ENCODE measurements at places on chromosomes 2 and 18.

DNA sequence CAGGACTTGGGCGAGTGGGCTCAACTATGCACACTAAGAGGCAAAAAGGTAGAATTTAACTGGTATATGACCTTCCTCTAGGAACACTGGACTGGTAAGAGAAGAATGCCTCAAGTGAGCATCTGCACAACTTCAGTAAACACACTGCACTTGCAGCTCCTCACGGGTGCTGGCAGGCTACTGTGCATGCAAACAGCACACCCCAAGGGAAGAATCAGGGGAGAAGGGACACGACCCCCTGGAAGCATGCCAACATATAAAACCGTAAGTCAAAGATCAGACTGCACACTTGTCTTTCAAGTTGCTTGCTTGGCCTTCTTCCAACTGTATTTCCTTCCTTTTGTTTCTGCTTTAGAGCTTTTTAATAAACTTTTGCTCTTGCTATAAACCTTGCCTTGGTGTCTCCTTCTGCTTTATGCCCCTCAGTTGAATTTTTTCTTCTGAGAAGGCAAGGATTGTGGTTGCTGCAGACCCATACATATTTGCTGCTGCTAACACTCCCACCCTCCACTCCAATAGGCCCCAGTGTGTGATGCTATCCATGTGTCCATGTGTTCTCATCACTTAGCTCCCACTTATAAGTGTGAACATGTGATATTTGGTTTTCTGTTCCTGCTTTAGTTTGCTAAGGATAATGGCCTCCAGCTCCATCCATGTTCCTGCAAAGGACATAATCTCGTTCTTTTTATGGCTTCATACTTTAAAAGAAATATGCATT, 263.7 kb upstream of the SPOPL start:
- no peak for DNase-seq

DNA sequence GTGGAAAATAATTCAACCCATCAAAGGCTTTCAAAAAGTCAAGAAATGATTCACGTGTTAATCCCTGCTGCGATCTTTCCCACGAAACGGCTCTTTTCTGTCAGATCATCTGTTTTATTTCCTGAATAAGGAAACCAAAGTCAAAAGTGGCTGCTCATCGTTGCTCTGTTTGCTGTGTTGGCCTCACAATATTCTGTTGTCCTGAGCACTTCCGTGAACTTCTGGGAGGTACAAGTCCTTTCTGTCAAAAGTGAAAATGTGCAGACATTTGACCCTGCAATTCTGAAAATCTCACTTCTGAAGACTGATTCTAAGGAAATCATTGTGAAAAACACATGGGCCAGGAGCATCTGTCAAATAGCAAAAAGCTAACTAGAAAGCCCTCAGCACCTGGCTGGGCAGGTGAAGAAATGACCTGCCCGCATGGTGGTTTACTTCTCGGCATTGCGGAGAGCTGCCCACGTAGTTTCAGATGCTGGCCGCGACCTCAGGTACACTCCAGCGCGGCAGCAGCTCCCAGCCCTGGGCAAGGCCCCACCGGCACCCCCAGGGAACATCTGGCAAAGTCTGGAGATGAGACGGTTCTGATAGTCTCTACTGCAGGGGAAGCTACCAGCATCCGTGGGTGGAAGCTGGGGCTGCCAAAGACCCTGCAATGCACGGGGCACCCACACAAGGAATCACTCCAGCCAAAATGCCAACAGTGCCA, 31.9 kb upstream of the GPC1 start:
- no peak for DNase-seq

DNA sequence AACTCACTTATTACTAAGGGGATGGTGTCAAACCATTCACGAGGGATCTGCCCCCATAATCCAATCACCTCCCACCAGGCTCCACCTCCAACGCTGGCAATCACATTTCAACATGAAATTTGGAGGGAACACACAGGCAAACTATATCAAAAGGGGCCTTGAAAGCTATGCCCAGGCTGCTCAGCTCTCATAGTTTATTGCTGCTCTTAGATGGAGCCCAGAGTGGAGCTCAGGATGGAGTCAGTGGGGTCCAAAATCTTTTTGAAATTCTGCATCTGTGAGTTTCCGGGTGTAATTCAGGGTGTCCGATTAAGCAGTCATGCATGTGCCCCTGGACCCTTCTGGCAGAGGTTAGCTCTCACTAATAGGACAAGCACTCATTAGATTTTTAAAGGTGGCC, 24.3 kb downstream of the RHOB start:
- DNase-seq: no peak

GRCh38 chr18:24630346-24630880, 170.0 kb downstream of the HRH4 start:
- DNase-seq: no peak
